Naive thymus-derived CD4-positive, alpha-beta T cell (primary cell): ENCODE measurements at places on chromosomes 7 and 10. TPM values are rescaled to one million over a fixed set of nuclear protein-coding genes. Genes with fewer than 3 reads are reported as not detected.

LRRD1 gene
- total RNA-seq: 0.22 TPM in 1 of 2 replicates, not detected in the other

GRCh38 chr7:28211006-28211405, 30.4 kb upstream of the JAZF1 start:
- no peak overlapping the region for H3K4me3 ChIP-seq
- no peak overlapping the region for H3K27ac ChIP-seq
- no peaks in the 10 kb centered on the region for H3K27me3 ChIP-seq
- no peaks in the 10 kb centered on the region for H3K4me1 ChIP-seq

- no peak overlapping the region for H3K4me3 ChIP-seq
- DNase-seq: no peak
- H3K4me1 ChIP-seq: no peaks in the 10 kb centered on the region
- no peak overlapping the region for H3K27ac ChIP-seq
- H3K36me3 ChIP-seq: no peaks in the 10 kb centered on the region
These were observed 103.6 kb upstream of the C7orf33 start for GRCh38 chr7:148486937-148487336.

CCAR1 gene
- total RNA-seq: 89.5 TPM

PAX4 gene
- total RNA-seq: not detected in 2 replicates

DNA sequence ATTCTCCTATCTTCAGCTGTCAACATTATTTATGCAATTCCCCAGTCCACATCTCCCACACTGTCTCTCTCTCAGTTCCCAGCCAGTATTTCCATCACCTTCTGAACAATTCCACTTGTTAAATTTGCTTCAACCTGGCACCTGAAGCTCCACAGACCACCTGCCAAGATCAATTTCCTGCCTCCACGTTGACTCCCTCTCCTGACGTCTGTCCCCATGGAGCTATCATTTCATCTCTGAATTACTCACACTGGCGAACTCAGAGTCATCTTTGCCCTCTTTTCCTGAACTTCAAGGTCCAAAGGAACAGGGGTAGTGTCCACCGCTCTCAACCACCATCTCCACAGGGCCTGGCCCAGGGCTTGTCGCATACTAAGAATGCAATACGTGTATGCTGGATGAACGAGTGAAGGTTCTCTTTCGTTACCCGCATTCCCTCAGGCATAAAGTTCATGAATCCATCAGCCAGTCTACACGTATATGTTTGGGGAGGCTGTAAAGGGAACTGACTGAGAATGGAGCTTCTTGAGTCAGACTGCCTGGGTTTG, 183.3 kb downstream of the JCAD start:
- H3K27me3 ChIP-seq: no peaks in the 10 kb centered on the region
- no peak for DNase-seq
- no peaks in the 10 kb centered on the region for H3K4me1 ChIP-seq
- H3K4me3 ChIP-seq: no peak overlapping the region
- H3K27ac ChIP-seq: no peak overlapping the region

FRMPD2 gene
- not detected for total RNA-seq

NAT16 gene
- total RNA-seq: not detected

LRRC4 gene
- 0.94 TPM for total RNA-seq

DNA sequence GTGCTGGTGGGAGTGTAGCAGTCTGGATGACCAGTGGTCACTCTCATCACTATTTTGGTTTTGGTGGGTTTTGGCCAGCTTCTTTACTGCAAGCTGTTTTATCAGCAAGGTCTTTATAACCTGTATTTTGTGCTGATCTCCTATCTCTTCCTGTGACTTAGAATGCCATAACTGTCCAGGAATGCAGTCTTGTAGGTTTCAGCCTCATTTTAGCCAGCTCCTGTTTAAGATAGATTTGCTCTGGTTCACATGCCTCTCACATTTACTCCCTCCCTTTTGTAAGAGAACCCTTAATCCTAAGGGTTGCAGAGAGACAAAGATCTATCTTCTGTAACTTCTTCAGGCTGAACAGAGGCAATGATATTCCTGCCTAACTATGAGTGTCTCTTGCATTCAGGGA, 51.2 kb upstream of the INHBA start:
- H3K4me1 ChIP-seq: no peaks in the 10 kb centered on the region
- H3K4me3 ChIP-seq: no peak overlapping the region
- H3K27me3 ChIP-seq: no peaks in the 10 kb centered on the region
- no peak overlapping the region for H3K27ac ChIP-seq

DNA sequence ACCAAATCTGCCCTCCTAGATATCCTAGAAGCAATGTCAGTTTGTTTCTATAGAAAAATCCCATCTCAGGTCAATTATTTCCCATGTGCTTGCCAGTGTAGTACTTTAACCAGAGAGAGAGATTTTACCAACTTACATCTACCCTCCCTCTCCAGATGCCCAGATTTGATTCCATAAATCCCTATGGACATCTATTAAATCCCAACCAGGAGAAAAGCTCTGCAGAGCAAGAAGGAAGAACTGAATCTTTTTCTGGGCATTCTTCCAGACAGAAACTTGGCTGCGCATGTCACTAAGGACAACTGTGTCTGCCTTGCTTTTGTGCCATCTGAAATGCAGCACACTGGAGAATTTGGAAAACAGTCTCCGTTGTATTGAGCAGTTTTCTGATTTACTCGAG, 597.6 kb downstream of the SORCS1 start:
- H3K4me1 ChIP-seq: no peaks in the 10 kb centered on the region
- no peaks in the 10 kb centered on the region for H3K27me3 ChIP-seq
- no peak overlapping the region for H3K27ac ChIP-seq
- no peak overlapping the region for H3K4me3 ChIP-seq

DNA sequence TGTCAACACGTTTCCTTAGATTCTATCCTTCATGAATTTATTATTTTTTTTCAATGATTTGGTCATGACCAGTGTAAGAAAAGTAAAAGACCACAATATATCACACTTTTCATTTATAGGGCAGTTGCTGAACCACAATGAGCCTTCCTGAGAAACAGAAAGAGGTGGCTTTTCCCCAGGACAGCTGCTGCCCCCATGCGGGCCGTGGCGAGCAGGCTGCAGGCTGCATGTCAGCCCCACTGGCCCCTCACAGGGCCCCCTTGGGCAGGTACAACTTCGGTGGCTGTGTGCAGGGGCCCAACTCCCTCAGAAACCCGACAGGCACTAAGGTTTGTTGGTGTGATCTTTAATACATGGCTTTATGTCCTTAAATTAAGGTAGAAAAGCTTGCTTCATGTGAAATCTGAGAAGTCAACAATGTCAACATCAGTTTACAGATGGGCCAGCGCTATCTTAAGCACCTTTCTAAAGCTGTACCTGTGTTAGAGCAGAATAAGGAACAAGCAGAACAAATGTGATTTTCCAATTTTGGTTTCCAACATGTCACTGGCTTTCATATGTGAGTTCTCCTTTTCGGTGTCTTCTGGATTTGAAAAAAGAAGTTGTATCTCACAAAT, 10.6 kb downstream of the BEND7 start:
- H3K36me3 ChIP-seq: no peaks in the 10 kb centered on the region
- no peaks in the 10 kb centered on the region for H3K27me3 ChIP-seq
- no peaks in the 10 kb centered on the region for H3K4me1 ChIP-seq
- no peak overlapping the region for H3K4me3 ChIP-seq
- DNase-seq: no peak
- H3K27ac ChIP-seq: no peak overlapping the region

CLDN4 gene
- total RNA-seq: not detected

DNA sequence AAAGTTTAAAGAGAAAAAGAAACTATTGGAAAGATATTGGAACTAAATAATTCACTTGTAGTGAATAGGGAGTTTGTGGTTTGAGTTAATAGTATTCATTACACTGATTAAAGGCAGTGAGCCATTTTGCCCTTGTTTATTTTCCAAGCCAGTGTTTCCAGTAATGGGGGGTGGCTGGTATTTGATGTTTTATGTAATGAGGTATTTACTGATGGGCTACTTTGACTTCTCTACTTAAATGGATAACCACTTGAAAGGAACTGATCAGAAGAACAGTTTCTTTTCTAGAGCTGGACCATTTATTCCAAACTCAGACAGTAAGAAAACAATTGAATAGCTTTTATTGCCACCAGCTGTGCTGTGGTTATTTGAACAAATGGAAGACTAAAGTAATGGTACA, 227.0 kb upstream of the HDAC9 start:
- H3K4me1 ChIP-seq: no peaks in the 10 kb centered on the region
- no peak overlapping the region for H3K27ac ChIP-seq
- DNase-seq: no peak
- no peak overlapping the region for H3K4me3 ChIP-seq
- H3K36me3 ChIP-seq: no peaks in the 10 kb centered on the region
- no peaks in the 10 kb centered on the region for H3K27me3 ChIP-seq

DNA sequence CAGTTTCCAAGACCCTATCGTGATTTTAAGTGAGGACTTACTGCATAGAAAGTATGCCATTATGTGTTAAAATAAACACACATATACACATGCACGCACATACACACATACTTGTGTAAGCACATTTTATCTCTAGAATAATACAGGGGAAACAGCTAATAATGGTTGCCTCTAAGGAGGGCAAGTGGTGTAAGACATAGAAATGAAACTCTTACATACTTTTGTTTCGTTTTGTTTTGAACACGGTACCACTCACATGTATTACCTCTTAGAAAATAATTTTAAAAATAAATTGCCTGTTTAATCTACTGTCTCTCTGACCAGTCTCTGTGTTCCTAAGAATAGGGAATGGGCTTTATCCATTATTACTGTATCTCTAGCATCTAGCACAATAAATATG, 49.2 kb downstream of the HERPUD2 start:
- peaks cover 26% of the 10 kb centered on the region for H3K4me1 ChIP-seq
- H3K4me3 ChIP-seq: no peak overlapping the region
- peaks cover 3% of the 10 kb centered on the region for H3K36me3 ChIP-seq
- DNase-seq: no peak

MMD2 gene
- not detected for total RNA-seq

DNA sequence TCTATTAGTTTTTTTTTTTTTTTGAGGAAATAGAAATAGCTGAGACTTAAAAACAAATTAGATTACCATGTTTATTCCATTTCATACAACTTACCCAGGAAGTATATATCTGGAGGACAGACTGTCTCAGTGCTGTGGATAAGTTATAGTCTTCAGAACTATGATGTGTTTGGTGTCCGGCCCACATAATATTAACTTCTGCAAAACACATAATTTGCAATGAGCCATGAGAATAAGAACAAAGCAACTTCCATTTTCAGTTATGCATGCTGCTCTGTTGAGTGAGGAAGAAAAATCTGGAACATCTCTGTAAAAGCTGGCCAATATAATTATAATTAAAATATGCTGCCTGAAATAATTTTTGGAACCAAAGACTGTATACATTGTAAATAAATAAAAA, 130.9 kb downstream of the AGMO start:
- no peak for DNase-seq
- no peaks in the 10 kb centered on the region for H3K27me3 ChIP-seq
- no peak overlapping the region for H3K4me3 ChIP-seq
- no peaks in the 10 kb centered on the region for H3K4me1 ChIP-seq

- no peak overlapping the region for H3K4me3 ChIP-seq
- no peak overlapping the region for H3K27ac ChIP-seq
- peaks cover 5% of the 10 kb centered on the region for H3K36me3 ChIP-seq
- H3K27me3 ChIP-seq: no peaks in the 10 kb centered on the region
- H3K4me1 ChIP-seq: no peaks in the 10 kb centered on the region
These were observed 42.5 kb downstream of the LRRC4 start for GRCh38 chr7:127988751-127989150.

DNA sequence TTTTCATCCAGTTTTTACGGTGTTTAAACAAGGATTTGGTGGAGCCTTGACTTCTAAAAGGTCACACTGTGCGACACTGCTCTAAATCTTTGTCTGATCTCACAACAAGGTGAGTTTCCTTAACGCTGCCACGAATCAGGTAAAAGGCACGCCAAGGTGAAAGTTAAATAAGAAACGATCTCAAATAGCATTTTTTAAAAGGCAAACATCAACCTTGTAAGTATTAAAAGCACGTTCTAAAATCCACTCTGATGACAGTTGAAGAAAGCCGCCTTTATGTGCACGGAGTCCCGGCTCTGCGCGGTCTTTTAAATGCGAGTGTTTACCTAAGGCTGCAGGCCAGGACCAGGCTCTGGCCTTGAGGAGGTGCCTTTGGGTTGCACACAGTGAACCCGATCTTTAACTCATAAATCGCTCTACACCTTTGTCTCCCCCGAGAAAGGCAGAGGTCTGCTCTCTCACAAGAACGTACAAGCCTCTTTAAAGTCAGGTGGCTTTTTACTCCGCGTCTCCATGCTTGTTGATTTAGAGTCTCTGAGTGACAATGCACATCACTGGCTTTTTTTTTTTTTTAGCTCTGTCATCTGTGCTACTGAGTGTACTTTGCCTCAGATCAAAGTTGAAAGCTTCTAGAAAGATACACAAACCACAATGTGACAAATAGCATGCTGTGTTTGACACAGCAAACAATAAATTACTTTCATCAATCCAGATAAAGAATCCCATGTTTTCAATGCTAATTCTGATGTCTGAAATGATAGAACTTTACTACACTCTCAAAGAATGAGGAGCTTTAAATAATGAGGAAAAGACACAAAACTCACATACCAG, 25.9 kb upstream of the RNF32 start:
- DNase-seq: no peak
- H3K27me3 ChIP-seq: peaks cover 4% of the 10 kb centered on the region
- no peak overlapping the region for H3K4me3 ChIP-seq
- H3K4me1 ChIP-seq: peaks cover 14% of the 10 kb centered on the region
- no peak overlapping the region for H3K27ac ChIP-seq
- H3K36me3 ChIP-seq: no peaks in the 10 kb centered on the region

MSMB gene
- total RNA-seq: not detected

- DNase-seq: no peak
- H3K27me3 ChIP-seq: no peaks in the 10 kb centered on the region
- H3K4me3 ChIP-seq: no peak overlapping the region
These were observed 64.4 kb downstream of the RAB18 start for GRCh38 chr10:27568196-27569175.

GRCh38 chr10:97325754-97326153, 6.7 kb downstream of the FRAT1 start:
- H3K4me1 ChIP-seq: peaks cover 6% of the 10 kb centered on the region
- no peaks in the 10 kb centered on the region for H3K27me3 ChIP-seq
- H3K27ac ChIP-seq: no peak overlapping the region
- no peak for DNase-seq
- no peaks in the 10 kb centered on the region for H3K36me3 ChIP-seq

FKBP6 gene
- not detected for total RNA-seq

FGFR2 gene
- 1.2 TPM for total RNA-seq
